ENCODE measurements at places on chromosomes 2 and 18.

DNA sequence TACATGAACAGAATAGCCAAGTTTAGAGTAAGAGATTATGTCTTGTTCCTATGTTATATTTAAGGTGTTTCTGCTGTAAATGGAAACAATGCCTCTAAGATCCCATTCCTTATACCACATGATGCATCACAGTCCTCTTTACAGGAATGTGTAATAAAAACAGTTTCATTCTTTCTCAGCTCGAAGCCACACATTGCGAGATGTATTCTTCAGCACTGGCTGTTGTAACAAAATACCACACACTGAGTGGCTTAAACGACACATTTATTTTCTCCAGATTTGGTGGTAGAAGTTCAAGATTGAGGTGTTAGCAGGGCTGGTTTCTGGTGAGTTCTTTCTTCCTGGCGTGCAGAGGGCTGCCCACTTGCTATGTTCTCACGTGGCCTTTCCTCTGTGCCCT, 246.2 kb downstream of the SOCS6 start:
- DNase-seq: no peak

DNA sequence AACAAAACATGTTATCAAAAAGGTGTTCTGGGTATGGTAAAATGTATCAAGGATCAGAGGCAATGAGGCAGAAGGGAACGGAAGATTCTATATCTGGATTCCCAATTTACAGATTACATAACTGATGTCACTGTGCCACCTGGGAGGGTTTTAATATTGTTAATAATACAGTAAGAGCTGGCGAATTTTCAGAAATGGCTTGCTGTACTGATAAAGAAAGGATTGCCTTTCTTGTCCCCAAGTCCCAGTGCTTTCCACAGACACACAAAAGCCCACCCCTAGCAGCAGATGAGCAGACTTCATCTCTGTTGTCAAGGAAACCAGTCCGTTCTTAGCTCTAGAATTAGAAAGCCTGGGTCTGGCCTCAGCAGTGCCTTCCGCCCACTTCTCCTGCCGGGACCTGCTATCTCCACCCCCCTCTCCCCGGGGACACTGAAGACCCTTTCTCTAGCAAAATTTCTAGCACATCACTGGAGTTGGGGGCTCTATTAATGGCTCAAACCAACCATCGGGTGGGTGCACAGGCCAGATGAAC, 34.3 kb downstream of the ADD2 start:
- DNase-seq: no peak

GRCh38 chr2:182826064-182826463, 40.4 kb downstream of the FRZB start:
- no peak for DNase-seq

DNA sequence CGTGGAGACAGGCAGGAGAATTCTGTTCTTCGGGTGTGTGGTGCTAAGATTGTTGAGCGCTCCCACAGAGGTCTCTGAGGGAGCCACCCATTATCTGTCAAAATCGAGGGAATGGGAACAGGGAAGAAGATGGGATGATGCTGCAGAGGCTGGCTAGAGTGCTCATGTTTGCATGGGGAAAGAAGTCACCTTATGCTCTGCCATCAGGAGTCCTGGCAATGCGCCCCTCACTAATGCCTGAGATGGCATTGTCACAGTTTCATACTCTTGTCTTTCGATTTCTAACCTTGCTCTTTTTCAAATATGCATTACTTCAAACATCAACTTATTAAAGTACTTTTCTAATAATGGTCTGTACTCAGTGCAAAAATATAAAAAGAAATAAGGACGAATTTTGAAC, 463.3 kb upstream of the CELF4 start:
- no peak for DNase-seq

GRCh38 chr2:8086357-8086756, 595.5 kb upstream of the ID2 start:
- no peak for DNase-seq

DNA sequence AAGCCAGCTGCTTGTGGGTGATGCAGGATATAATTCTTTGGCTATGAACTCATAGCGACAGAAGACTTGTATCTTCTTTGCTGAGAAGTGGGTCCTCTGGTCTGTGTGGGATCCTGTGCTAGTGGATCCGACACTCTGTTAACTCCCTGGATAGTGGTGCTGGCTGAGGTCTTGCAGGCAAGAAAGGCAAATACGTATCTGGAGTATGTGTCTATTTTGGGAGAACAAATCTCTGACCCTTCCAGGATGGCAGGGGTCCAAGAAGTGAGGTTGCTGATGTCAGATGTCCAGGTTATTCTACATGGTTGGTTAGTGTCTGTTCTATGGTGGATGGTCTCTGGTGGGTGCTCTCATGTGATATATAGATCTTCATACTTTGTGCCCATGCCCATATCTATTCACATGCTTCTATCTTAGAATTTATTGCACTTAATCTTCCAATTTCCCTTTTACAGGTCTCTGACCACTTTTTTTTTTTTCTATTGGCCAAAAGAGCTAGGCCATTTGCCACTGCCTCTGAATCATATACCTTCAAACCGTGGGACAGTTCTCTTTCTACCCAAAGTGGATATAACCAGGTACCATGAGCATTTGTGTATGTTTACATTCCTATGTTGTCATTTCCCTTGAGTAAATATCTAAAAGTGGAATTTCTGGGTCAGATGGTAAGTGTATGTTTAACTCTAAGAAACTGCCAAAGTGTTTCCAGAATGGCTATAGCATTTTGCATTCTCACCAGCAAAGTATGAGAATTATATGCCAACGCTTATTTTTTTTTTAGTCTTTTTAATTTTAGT, 45.1 kb upstream of the RBMS1 start:
- DNase-seq: no peak

- no peak for DNase-seq
Measured at GRCh38 chr2:66782780-66783361, 347.9 kb downstream of the MEIS1 start.

DNA sequence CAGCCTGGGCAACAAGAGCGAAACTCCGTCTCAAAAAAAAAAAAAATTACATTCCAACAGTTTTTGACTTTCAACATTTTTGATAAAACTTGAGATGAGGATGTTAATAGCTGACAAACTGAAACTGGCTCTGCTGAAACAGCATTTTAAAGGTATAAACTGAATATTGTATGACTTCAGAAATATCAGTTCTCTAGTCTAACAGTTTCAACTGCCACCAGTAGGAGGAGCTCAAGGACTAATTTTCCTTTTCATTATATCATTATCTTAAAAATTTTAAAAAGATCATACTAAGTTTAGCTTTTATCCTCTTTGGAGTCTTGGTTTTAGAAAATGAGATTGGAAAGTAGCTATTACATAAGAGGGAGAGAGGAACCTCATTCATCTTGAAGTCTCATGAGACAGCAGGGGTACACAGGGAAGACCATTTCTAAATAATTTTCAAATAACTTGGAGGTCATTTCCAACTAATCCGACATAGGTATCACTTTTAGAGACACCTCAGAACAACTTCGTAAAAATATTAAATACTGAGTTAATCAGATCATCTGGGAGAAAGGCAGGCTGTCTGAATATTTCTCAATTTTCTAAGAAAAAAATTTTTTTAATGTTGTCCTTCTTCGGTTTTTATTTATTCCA, 37.6 kb upstream of the MCM6 start:
- DNase-seq: no peak

GRCh38 chr2:177782613-177783012, 290.0 kb downstream of the PDE11A start:
- DNase-seq: no peak

GRCh38 chr2:197873293-197873701, 68.9 kb downstream of the PLCL1 start:
- no peak for DNase-seq

DNA sequence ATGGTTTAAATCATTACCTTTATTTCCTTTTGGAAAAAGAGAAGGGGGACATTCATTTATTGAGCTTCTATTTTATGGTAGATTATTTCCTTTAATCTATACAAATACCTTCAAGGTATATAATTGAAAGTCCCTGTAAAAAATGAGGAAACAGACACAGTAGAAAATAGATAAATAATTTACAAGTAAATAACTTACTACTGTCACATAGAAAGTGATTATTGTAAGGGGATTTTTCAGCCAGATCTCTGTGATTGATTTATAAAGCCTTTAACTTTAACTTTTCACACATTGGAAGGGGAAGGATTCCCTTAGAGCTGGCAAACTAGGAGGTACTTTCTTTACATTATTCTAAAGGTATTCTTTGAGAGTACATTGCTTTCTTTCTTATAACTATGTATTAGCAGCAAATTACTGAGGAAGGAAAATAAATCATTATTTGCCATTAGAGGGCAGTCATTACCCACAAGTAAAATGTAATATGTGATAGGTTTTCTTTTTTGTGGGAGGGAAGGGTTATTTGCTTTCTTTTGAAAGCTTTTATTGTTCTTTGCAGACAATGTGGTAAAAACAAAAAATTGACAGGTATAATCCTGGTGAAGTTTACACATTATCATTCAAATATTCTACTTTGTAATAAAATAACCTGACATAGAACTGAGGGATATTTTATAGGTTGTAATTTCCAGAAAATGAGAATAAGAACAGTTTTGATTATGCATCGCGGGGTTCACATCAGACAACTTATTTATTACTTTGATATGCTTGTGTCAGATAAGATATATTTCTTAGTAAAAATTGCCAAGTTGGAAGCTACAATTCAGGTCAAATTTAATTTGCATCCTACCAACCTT, 24.8 kb upstream of the RPE start:
- DNase-seq: no peak

DNA sequence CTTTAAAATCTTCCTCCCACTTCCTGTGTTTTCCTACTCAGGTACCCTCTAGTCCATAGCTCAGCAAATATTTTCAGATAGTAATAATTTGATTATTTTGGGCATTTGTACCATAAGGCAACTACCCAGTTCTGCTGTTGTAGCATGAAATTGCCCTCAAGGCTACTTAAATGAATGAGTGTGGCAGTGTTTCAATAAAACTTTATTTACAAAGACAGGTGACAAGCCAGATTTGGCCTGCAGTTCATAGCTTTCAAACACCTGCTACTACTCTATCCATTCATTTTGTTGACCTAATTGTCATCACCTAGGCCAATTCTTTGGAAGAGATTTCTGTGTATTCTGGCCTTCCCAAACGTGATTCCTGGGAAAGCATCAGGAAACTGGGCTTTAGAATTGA, 28.9 kb downstream of the NYAP2 start:
- no peak for DNase-seq
